Activated CD4-positive, CD25-positive, alpha-beta regulatory T cell (primary cell): ENCODE measurements at places on chromosomes 12 and 14.

DNA sequence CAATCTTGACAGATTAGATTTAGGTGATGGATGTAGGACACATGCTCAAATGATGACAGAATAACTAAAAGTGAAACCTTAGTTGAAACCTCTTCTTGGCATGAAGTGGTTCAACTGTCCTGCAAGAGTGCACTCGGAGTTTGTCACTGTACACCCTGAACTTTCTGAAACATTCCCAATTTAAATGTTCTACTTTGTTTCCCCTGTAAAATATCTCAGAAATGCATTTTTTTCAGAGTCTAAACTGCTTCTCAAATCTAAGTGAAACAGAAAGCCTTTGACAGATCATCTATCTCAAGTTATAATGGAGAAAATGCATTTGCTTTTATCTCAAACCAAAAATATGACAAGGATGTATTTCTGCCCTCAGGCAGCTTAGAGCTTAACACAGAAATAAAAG, 66.0 kb downstream of the BHLHE41 start:
- DNase-seq: no peak

- DNase-seq: no peak
These were observed 315 bp downstream of the LTB4R2 start for GRCh38 chr14:24310265-24310645.

DNA sequence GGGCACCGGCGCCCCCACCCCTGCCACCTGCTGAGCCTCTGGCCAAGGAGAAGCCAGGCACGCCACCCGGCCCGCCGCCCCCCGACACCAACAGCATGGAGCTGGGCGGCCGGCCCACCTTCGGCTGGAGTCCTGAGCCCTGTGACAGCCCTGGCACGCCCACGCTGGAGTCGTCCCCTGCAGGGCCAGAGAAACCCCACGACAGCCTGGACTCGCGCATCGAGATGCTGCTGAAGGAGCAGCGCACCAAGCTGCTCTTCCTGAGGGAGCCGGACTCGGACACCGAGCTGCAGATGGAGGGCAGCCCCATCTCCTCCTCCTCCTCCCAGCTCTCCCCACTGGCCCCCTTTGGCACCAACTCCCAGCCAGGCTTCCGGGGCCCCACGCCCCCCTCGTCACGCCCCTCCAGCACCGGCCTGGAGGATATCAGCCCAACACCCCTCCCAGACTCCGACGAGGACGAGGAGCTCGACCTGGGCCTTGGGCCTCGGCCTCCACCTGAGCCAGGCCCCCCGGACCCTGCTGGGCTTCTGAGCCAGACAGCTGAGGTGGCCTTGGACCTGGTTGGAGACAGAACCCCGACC, 6.5 kb downstream of the SETD1B start:
- no peak for DNase-seq

DNA sequence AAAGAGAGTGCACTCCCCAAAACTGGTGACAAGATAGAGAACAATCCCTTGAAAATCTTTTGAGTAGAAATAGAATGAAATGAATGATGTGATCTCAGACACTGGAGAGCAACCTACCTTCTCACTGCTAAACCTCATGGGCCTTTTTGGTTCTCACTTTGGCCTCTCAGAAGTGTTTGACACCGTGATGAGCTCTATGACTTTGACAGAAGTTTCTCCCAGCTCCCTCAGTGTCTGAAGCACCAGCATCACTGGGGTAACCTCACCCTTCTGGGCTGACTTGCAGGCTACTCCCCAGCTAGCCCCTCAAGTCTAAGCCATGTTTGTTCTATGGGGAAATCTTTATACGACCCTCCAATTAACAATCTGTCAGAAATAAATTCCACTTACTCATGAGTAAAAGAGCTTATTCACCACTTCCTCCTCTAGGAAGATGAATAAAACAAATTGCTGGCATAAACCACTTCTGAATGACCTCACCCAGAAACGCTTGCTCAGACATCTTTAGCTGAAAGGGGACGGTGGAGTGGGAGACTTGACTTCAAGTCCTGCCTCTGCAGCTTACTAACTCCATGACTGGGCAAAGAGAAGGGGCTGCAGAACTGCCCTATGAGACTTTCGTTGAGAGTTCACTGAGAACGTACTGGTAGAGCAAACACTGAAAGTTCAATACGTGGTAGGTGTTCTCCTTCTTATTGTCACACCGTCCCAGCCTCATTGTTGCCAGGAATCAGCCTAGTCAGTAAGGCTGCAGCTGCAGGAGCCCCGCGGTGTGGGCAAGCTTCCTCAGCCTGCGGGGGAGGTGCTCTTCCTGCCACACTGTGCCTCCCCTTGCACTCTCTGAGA, 46.5 kb downstream of the ST8SIA1 start:
- DNase-seq: no peak

DNA sequence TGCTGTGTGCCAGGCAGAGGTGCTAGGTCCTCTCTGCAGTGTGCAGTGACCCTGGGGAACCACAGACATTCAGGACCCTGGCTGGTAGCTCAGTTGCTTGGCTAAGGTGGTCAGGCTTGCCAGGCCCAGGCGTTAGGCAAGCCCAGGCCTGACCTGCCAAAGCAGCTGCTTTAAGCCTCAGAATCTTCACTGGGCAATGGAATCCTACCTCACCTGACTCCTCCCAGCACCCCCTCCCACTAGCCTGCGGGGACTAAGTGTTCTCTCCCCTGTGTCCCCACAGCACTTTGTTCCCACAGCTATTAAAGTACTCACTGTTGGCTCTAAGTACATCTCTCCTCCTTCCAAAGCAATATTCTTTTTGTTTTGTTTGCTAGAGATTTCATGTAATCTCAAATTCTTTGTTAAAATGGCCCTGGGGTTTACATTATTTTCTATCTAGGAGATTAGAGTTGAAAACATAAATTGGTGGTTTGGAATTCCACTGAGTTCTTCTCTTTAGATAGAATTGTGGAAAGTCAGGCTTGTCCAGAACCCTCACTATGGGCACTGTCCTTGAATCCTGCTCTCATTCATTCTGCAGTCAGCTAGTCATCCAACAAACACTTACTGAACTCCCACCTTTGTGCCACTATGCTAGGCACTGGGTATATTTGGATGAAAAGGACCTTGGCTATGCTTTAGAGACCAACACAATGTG, 44.4 kb downstream of the DGLUCY start:
- DNase-seq: no peak

DNA sequence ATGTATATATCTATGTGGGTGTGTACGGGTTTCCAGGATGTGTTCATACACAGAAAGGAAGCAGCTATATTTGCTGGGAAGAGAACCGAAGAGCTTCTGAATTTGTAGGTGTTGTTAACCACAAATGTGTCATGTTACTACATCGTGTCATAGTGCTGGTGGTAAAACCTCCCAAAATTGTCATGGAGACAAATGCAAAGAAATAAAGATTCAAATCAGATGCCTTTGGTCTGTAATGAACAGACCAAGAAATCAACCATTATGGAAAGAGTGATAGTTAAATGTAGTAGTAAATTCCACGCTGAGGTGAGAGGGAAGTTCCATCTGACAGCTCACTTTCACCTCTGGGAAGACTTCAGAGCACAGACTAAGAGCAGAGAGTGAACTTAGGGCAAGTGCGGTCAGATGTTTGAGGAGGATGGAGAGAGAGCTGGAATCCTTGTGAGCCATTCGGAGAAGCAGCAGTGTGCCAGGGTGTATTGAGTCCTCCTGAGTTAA, 487.5 kb downstream of the TMEM121 start:
- DNase-seq: no peak

DNA sequence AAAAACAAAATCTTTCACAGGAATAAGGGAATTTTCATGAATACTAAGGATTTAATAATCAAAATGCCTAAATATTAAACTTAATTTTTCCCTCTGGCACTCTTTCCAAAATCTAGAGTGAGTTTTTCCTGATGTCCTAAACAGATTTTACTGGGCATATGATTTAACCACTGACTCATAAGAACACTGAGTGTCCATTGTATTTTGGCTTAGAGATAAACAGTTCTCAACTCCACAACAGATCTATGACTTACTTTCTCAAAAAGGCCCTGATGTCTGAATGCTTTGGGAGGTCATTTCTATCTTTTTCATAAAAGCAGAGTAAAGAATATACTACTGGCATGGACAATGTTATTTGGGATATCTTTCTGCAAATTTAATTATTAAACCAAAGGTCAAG, 15.0 kb downstream of the TMBIM4 start:
- DNase-seq: no peak

DNA sequence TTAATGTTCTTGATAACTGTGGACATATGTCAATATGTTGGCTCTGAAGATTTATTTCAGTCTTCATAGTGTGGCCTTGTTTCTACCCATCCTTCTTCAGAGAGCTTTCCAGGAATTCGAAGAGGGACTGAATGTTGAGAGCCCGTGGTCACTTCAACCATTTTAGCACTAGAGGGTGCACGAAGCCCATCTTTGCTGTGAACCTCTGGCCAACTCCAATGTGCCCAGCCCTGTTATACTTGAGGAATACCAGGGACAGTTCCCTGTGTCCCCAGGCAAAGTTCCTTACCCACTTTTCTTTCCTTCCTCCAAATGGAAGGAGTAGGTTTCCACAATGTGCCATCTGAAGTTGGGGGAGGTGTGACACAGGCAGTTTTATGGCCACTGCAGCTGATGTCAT, 603.5 kb downstream of the RPL10L start:
- DNase-seq: no peak

GRCh38 chr14:64209444-64210131, 84.6 kb downstream of the ESR2 start:
- no peak for DNase-seq

DNA sequence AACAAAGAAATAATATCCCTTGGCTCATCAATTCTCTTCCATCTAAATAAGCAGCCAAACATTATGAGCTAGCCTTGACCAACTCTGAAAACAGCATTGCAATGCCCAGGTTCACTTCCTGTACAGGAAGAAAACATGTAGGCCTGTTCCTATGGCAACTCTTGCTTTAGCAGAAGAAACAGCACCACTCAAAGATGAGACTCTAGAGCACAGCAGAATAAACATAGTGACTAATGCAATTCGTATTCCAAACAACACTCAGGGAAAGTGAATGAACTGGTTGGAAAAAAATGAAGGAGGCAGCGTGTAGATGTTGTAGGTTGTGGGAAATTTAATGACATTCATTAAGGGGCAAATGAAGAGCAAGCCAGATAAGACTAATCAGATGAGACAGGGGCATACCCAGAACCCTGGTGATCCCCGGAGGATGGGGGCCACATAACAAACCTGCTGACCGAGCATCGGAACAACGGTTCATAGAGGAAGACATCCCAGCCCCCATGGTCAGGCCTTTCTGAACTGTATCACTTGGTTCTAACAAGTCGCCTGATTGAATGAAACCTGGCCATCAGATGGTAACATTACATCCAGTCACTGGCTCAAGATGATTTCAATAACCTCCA, 9.0 kb downstream of the ARHGDIB start:
- DNase-seq: no peak

- DNase-seq: no peak
These were observed 174.1 kb upstream of the PLXNC1 start for GRCh38 chr12:93974252-93974651.

GRCh38 chr12:94900496-94900895, 103.0 kb downstream of the NDUFA12 start:
- no peak for DNase-seq

DNA sequence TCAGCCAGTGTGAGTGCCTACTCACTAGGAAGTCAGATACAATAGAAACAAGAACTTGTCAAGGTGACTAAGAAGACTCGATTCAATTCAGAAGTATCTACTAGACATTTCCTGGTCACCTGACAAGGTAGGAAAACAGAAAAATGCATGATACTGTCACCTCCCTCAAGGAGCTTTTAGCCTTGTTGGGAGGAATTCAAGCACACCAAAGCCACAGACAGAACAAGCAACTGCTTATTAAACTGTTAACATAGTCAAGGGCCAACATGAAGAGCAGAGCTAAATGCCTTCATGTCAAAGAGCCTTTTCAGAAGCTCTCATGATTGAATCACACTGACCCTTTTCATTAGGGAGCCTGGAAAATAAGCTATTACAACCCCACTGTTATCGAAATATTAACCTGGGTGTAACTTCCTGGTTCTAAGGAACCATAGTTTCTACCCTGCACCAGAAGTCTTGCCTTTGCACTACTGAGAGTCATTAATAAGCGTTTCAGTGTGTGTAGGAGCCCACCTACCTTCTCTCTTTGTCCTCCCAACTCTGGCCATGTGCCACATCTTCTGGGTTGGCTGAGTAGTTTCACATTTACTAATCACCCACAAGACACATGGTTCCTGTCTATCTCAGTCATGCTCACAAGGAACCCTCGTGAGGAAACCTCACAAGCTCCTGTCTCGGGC, 31.0 kb upstream of the LGALS3 start:
- no peak for DNase-seq

DNA sequence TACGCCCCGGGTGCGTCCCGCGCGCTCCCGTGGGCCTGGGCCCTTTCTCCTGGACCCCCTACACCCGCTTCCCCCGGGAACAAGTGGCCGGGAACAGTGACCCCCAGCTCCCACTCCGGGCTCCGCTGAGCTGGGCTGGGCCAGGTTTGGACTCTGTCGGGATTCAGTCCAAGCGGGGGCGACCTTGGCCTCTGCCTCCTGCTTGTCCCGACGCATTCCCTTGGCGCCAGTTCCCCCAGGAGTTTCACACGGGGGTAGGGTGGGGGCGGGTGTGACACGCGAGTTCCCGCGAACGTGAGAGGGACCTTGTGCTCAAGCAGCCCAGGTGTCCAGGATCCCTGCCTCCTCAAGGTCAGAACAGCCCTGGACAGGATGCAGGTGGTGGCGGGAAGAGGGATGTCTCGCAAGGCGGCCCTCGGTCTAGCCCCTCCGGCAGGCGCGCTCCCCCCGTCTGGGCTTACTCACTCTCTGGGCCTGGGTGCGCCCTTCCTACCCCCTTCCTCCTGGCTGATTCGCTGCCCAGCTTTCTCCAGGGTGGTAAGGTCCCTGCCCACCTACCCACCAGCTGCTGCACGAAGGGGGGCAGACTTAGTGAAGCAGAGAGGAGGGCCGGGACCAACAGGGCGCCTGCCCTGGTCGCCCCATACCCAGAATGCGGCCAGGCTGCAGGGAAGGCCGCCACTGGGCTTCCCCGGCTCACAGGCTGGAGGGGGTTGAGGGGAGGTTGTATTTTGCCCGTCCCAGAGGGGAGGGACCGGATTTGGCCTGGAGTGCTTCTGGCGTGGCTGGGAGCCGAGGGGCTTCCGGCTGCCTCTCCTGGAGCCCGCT, 862 bp downstream of the CRIP2 start:
- DNase-seq: no peak

DNA sequence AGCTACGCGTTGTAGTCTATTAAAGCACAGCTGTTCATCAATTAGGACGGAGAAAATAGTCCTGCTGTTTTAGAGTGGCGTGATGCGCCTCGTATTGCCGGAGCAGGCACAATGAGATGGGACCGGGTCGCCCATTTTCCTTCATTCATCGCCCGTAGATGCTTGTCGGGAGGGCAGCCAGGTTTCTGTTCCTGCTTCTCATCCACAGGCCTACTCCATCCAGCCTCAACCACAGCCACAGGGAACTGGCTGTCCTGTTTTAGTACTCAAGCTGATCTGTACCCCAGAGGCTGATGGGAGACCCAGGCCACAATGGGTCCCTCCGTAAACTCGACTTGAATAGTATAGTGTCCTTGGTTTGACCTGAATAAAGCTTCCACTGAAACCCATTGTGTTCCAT, 264.0 kb downstream of the VRK1 start:
- no peak for DNase-seq

DNA sequence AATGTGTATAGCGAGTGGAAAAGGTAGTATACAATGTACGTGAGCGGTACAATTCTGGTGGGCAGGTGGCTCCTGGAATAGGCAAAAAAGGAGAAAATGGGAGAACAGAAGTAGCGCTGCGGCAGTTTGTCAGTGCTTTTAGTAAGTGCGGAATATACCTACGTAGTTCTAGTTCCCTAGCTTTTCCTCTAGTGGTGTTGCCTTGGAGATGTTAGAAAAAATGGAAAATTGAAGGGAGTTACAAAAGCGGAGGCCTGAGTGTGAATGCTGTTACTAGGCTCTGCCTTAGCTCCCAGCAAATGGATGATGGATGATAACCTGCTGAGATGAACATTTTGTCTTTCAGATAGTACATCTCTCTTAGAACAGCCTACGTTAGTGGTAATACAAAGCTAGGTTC, 1.1 kb downstream of the TTC8 start:
- no peak for DNase-seq
